ENCODE measurements at places on chromosomes 12 and 14.

DNA sequence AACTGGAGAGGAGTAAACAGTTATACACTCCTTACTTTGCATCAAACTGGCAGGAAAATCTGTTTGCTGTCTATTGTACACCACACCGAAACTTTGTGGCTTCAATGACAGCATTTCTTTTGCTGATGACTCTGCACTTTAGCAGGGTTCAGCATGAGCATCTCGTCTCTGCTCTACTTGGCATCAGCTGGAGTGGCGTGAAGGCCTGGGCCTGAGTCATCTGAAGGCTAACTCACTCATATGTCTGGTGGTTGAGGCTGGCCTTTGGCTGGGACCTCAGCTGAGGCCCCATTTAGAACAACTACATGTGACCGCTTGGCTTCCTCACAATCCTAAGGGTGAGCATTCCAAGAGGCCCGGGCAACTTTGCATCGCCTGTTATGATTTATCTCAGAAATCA lies 28.7 kb upstream of the REP15 start:
- DNase-seq: no peak

- no peak for DNase-seq
Measured at GRCh38 chr12:56590237-56590830, 39.8 kb downstream of the BAZ2A start.

DNA sequence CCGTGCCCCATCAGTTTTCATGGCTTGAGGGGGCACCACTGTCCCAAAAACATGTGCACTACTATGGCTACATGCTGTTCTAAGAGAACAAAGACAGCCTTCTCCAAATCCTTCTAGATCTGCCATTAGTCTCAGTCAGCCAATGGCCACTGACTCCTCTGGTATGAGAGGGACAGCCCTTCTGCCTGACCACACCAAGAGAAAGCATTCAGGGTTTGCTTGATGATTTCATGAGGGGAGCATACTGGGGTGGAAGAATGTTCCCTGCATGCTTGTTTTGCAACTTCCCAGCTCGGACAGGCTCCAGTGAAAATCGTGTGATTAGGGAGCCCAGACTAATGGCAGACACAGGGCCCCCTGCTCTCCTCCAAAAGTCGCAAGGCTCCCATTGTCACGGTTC lies 199.6 kb upstream of the ALG10B start:
- DNase-seq: no peak

- DNase-seq: peak; percentile 19
Measured at GRCh38 chr12:95473231-95473883, 595 bp upstream of the METAP2 start.

DNA sequence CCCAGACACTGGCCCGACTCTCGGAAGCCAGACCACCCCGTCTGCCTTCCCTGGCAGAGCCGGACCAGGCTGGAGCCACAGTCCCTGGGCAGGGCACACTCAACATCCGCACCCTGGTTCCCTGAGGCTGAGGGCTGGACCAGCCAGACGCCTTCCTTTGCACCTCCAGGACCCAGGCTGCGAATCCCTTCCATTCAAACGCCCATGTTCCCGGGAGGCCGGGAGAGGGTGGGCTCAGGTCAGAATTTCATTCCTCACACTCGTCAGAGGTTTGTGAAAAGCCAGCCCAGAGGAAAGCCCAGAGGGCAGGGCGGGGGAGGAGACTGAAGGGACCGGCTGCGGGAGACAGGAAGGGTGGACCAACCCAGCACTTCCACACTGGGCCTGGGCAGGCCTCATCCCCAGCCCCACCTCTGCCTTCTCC lies 58.7 kb downstream of the LRRC74A start:
- no peak for DNase-seq

Measured in HCT116 (cell line).